ENCODE measurements at places on chromosomes 5 and 9.

GRCh38 chr5:160353379-160353778 lies 17.0 kb downstream of the C1QTNF2 start:
- no peak for DNase-seq

DNA sequence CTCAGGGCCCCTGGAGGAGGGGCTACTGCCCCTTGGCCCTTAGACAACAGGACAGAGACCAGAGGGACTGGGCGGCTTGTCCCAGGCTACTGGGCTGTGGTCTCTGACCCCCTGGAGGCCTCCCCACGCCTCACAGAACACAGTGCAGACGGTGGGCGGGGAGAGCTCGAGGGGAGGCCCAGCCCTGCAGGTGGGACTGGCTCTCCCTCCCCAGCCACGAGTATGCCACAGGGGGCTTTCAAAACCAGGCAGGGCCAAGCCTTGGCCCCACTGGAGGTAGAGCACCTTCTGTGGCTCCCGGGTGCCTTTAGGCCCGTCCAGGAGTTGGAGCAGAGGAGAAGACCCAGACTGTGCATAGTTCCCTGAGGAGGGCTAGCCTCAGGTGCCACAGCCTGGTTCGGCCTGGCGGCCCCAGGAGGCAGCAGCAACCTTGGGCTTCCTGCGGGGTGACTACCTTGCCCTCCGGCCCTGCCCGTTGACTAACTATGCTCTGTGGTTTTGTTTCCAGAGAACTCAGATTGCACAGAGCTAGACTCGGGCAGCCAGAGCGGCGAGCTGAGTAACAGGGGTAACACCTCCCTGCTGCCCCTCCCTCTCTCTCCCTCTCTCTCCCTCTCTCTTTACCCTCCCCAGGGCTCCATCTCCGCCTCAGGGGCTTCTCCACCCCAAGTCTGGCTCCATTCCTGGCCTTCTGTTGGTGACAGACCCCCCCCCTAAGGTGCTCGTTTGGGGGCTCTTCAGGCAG lies 15.5 kb downstream of the CARD19 start:
- no peak for DNase-seq

GRCh38 chr9:70947511-70947910 lies 173.9 kb downstream of the TRPM3 start:
- no peak for DNase-seq

DNA sequence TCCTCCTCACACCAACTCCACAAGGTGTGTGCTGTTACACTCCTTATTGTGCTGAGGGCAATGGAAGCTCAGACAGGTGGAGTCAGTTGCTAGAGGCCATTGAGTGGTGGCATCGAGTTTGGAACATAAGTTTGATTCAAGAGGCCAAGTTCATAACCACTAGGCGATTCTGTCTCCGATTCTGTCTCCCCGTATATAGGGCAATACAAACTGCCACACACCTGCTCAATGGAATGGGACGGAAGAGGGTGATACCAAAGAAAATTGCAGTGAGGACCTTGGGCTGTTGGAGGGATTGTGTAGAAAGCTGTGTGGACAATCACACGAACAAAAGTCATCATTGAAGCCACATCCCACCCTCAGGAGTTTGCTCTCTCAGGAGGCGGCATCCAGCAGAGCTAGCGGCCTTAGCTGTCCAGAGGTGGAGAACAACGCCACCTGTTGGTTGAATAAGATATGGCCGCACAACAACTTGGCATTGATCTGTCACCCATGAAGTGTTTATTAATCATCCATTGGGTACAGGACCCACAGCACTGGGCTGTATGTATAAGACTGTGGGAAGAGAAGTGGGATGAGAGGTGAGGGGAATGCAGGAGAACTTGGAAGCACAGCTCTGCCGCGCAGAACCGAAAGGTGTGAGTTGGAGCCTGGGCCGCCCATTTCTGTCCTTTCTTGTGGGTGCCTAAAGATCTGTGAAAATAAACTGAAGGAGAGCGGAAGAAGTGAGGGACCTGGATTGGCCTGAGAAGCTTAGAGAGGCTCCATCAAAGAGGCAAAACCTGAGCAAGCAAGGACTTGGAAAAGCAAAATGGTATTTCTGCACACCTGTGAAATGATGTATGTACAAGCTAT lies 16.1 kb upstream of the NEUROG1 start:
- DNase-seq: peak; percentile 70
